Regular cardiac myocyte (primary cell): ENCODE measurements at places on chromosomes 12 and 14. TPM values are rescaled to one million over a fixed set of nuclear protein-coding genes. Genes with fewer than 3 reads are reported as not detected.

The NYNRIN gene
- 3.5 and 6.8 TPM in 2 replicates for total RNA-seq

The SLC38A2 gene
- 586 and 720 TPM in 2 replicates for total RNA-seq

The VIPAS39 gene
- 29.3 and 33.3 TPM in 2 replicates for total RNA-seq

The ESR2 gene
- under 0.01 and 0.19 TPM in 2 replicates for total RNA-seq

The ITGB7 gene
- total RNA-seq, result 0.19 and 0.56 TPM in 2 replicates

The CACNA2D4 gene
- under 0.01 and 0.38 TPM in 2 replicates for total RNA-seq

The PRIMA1 gene
- not detected in 2 replicates for total RNA-seq

The ERP27 gene
- 0.19 TPM in 1 of 2 replicates, not detected in the other for total RNA-seq
